ENCODE measurements at places on chromosomes 6 and 20. TPM values are rescaled to one million over a fixed set of nuclear protein-coding genes. Genes with fewer than 3 reads are reported as not detected.

DNA sequence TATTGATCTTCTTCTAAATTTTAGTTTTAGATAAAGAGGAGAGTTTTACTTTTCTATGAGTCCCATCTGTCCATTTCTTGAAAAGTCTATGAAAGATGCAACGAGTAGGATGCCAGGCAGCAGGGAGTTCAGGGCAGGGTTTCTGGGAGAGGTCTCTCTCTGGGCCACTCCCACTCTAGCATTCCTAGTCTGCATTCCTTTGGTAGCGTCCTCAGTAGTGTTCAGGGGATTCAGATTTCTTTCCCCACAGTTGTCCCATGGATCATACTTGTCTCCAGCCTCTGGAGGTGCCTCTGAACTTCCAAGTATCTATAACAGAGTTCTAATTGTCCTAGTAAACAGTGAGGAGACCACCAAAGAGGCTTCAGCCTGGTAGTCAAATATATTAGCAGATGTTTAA lies 225.3 kb downstream of the RIMS1 start:
- no peaks in the 10 kb centered on the region for H3K27me3 ChIP-seq
- no peaks in the 10 kb centered on the region for H3K36me3 ChIP-seq
- no peak for DNase-seq
- no peak overlapping the region for H3K27ac ChIP-seq
- no peaks in the 10 kb centered on the region for H3K4me1 ChIP-seq

Gene LIN28B
- not detected for total RNA-seq

- peaks cover 2% of the 10 kb centered on the region for H3K4me1 ChIP-seq
- DNase-seq: no peak
- H3K4me3 ChIP-seq: no peak overlapping the region
- H3K36me3 ChIP-seq: no peaks in the 10 kb centered on the region
- no peaks in the 10 kb centered on the region for H3K27me3 ChIP-seq
Measured at GRCh38 chr6:53175027-53175426, 26.4 kb upstream of the GCM1 start.

Gene GCNT2
- 4.3 TPM for total RNA-seq

GRCh38 chr6:18503593-18504231 lies 116.6 kb downstream of the RNF144B start:
- H3K27me3 ChIP-seq: peaks cover 13% of the 10 kb centered on the region
- peaks cover 1% of the 10 kb centered on the region for H3K4me1 ChIP-seq
- no peaks in the 10 kb centered on the region for H3K36me3 ChIP-seq
- DNase-seq: peak; percentile 44
- H3K27ac ChIP-seq: no peak overlapping the region
- H3K4me3 ChIP-seq: no peak overlapping the region
